ENCODE measurements at places on chromosomes 7 and 10.
A peak's percentile ranks its signal among the peaks of the same experiment; 100 is the strongest.

DNA sequence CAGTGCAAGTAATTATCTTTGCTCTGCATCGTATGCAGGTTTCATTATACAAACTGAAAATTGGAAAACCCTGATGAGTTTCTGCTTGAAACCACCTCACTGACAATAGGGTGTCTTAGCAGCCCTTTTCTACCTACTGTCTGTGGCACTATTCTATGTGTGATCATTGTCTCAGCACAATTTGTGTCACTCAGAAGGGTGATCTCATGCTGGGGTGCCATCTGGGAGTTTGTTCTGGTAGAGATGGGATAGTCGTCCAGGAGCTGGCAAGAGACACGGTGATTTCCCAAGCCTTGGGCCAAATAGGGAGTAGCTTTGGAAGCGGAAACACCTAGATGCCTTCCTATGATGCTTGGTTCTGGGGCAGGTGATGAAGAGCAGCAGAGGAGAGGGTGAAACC lies 186.3 kb downstream of the FRMD4A start:
- DNase-seq: no peak

DNA sequence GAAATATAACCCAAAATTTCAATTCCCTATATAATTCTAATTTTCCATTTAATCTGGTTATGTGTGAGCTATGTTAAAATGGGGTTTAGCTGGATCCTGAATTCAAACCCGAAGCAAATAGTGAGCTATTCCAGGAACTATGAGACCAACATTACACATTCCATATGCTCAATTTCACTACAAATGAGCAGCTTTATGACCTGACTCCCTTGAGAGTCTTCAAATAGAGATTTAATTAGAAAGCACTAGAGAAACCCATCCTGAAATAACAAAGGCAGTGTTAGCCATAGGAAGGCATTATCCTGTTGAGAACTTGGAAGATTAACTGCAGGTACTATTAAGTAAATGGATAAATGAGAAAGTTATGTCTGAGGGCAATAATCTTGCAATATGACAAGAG lies 890.0 kb downstream of the GRM8 start:
- DNase-seq: no peak

GRCh38 chr10:33008499-33009243 lies 50.6 kb upstream of the ITGB1 start:
- peak; percentile 30 for DNase-seq

- no peak for DNase-seq
These were observed 286.2 kb downstream of the HTR7 start for GRCh38 chr10:90571481-90572258.

GRCh38 chr10:6045314-6045848 lies 16.8 kb downstream of the IL2RA start:
- no peak for DNase-seq

GRCh38 chr7:99624484-99624883 lies 7.7 kb downstream of the ZSCAN25 start:
- DNase-seq: peak; percentile 60

DNA sequence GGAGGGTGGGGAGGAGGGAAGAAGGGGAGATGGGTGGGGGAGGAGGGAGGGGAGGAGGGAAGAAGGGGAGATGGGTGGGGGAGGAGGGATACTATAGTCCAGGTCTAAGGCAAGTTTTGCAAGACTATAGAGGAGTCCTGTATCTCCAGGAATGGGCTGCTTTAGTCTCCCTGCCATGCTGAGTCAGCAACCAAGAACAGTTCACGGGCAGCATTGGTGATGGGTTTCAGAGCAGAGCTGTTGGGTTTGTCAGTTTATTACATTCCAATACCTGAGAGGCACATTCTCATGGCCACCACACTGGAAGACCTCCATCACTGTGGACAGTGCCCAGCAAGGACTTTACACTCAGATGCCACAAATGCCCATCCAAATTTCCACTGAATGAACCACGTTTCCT lies 212.7 kb downstream of the GRM8 start:
- DNase-seq: no peak

GRCh38 chr10:115826396-115826795 lies 446.6 kb downstream of the GFRA1 start:
- DNase-seq: no peak

DNA sequence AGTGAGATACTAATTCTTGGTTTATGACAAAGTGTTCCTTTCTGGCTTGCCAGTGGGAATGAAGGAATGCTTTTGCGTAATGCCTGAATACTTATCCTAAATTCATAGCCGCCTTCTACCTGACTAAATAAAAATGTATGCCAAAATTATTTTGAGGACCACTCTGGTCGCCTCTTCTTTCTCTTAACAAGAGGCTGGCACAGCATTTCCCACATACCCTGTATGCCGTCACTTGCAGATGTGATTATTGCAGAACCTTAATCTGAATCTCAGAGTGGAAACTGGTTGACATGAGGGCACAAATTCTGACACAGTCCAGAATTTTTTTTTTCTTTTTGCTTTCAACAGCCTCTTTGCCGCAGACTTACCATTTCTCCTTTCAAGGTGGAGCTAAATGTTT lies 124.6 kb upstream of the GLCCI1 start:
- no peak for DNase-seq

DNA sequence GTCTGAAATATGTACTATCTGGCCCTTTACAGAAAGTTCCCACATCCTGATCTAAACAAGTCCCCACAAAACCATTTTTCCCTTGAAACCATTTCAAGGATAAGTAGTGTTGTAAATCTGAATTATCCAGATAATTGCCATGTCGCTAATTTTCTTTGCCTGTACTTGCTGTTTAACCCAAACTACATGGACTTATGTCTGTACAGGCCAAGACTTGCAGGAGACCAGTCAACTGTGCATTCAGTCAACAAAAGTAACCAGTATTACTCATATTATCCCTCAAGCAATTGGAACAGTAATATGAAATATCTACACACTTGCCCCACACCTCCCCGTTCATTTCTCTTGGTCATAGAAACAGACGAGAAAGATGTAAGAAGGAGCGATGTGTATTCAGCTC lies 347.8 kb upstream of the NFE2L3 start:
- DNase-seq: no peak

- no peak for DNase-seq
These were observed 441.7 kb downstream of the TYW1 start for GRCh38 chr7:67438198-67438882.

DNA sequence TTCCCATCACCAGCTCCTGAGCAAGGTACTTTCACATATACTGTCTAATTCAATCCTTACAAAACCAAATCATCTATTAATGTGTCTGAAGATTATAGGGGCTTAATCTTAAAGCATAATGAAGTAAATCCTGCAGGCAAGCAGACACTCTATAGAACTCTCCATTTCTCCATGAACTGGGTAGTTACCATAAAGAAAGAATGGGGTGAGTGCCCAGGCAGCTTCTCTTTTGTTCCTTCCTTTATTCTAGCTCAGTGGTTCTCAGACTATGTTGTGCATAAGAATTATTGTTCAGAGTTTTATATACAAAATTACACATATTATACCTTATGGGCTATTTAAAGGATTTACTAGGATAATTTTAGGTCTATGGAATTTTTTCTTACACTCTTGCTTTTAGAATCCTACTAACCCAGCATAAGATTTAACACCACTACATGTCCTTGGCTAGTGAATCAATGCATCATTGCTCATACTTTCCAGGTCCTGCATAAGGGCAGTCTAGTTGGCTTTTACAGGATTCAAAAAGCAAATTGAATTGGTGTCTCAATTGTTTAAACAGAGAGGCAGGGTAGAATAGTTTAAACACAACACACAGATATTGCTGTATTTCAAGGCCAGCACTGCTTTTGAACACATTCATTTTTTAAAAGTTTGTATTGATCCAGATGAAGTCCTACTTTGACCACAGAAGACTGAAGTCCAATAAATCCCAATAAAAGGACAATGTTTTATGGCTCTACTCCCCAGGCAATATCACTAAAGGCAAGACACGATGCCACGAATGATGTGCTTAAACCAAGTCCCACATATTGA lies 12.9 kb downstream of the SGCE start:
- no peak for DNase-seq

DNA sequence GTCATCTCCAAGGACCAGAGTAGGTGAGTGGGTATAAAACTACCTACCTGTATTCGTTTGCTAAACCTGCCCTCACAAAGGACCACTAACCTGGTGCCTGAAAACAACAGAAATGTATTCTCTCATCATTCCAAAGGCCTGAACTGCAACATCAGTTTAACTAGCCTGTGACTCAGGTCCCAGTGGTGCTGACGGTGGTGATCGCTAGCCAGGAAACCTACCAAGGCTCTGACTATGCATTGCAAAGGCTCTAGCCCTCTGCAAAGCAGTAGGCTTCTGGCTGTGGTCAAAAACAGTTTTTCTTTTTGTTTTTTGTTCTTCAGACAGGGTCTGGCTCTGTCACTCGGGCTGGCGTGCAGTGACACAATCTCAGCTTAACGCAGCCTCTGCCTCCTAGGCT lies 107.5 kb downstream of the NPTX2 start:
- no peak for DNase-seq

DNA sequence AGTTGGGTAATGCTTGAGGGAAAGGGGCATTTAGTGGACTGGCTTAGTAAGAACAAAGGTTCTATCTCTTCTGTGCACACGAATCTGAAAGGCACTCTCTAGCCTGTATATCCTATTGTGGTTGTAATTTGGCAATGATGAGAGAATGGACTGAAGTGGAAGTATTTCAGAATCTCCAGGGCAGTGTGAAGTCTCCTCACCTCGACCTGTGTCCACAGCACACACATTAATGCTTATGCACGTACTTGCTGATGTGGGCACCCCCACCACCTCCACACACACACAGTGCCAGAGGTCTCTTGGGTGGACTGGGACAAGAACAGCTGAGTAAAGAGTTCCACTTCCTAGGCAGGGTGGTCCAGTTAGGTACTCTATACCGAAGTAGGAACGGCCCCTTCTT lies 6.9 kb downstream of the SMC3 start:
- DNase-seq: no peak

GRCh38 chr10:80522756-80523363 lies 14.8 kb upstream of the SH2D4B start:
- no peak for DNase-seq
